Stimulated activated CD8-positive, alpha-beta memory T cell treated with anti-CD3 and anti-CD28 coated beads, Interleukin-2, amount 100 ng/mL, for 1 hour (primary cell): ENCODE measurements at places on chromosomes 1 and 21.

- DNase-seq: no peak
Observed at GRCh38 chr1:235908742-235909520, 42.2 kb upstream of the LYST start.

DNA sequence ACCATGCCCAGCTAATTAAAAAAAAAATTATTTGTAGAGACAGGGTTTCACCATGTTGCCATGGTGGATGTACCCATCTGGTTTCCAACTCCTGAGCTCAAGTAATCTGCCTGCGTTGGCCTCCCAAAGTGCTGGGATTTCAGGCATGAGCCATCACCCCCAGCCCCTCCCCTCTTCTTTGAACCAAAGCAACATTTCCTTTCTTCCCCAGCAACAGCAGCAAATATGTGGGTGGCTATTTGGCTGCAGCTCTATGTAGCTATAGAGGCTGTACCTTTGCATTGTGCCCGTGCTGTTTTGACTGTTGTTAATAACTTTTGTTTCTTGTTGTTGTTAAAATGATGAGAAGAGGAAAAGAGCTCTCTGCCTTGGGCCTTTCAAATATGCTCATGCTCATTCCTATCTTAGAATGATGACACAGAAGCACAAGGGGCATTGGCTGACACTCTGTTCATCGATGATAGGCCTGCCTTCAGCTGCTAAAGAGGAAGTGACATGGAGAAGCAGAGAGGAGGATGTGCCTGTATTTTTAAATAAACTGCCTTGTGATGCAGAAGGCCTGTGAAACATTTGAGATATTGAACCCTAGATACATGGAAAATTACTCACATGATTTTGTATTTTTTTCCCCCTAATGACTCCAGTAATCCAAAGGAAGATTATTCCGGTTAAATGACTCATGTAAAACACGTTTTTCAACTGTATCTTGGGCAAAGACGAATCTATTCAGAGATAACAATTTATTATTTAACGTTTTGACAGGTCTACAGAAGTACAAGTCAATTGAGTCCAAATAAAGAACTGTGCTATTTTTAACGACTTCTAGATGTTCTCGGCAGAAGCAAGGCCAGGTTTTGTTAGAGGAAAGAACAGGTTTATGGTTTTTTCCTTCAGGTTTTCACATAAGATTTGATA lies 20.5 kb upstream of the XPR1 start:
- DNase-seq: no peak

DNA sequence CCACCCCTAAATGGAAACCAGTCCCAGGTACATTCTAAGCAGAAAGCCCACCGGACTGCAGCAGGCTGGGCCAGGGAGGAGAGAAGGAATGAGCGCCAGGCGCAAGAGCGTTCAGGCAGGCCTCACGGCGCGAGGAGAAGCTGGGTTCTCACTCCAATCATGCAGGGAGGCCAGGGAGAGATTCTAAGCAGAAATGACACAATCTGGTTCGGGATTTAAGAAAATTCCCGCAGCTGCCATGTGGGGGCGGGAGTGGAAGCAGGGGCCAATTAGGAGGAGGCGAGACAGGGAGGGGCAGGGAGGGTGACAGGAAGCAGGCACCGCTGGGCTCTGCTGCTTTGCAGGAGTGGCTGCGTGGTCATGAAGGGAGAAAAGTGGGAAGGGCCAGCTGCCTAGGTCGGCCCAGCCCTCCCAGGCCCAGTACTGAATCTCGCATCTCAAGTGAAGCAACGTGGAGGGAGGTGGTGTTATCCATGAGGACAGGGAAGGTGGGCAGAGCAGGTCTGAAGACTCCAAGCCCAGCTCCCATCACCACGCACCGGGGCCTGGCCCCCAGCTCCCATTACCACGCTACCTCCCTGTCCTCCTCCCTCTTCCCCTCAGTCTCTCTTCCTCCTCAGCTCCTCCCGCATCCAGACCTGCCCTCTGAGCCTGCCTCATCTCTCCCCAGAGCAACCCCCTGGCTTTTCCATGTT lies 11.8 kb downstream of the NPHP4 start:
- DNase-seq: no peak

- DNase-seq: no peak
Observed at GRCh38 chr1:223500560-223501425, 107.6 kb downstream of the CCDC185 start.

- DNase-seq: no peak
Observed at GRCh38 chr1:212269306-212269705, 15.9 kb upstream of the PPP2R5A start.

DNA sequence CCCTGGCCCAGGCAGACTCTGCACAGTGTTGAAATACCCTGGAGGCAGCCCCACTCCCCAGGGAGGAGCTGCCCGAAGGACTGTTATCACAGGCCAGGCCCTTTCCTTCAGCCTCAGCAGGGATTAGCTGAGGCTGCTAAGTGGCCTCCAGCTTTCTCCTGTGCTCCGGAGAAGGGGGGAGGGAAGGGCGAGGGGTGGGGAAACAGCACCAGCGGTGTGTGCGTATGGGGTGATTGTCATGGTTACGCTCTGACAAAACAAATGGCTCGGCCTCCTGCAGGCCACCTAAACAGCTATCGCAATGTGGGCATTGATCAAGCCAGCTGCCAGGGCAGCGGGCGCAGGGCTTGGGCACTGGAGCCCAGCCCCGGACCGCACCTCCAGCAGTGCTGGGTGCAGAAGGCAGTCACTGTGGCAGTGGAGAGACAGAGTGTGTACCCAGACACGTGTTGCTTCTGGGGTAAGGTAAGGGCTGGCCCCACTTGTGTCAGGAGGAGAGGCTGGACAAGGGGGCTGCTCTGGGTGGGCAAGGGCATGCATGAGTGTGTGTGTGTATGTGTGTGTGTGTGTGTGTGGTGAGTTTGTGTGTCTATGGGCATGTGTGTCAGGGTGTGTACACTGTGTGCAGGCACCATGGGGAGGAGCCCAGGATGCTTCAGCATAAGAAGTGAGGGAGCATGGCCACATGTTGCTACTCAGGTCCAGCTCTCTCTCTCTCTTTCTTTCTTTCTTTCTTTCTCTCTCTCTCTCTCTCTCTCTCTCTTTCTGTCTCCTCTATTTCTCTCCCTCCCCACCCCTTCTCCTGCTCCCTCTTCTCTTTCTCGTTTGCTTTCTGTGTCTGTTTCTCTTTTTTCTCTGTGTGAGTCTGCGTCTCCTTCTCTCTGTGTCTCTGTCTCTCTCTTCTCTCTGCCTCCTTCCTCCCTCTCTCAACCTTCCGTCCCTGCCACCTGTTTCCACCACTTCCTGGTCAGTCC lies at the start of gene VWA5B1:
Gene VWA5B1 (plus strand): TSS at position 252 of the 974 bp plus-strand sequence. CDS start 19,727 bp downstream, outside the sequence.
- no peak for DNase-seq

GRCh38 chr1:214248311-214249085 lies 32.5 kb upstream of the SMYD2 start:
- no peak for DNase-seq

GRCh38 chr1:195886000-195886399 lies 722.2 kb downstream of the KCNT2 start:
- no peak for DNase-seq

- no peak for DNase-seq
Observed at GRCh38 chr21:36587388-36587787, 107.5 kb upstream of the CLDN14 start.

GRCh38 chr1:22611530-22611947 lies 24.9 kb upstream of the C1QA start:
- DNase-seq: no peak

DNA sequence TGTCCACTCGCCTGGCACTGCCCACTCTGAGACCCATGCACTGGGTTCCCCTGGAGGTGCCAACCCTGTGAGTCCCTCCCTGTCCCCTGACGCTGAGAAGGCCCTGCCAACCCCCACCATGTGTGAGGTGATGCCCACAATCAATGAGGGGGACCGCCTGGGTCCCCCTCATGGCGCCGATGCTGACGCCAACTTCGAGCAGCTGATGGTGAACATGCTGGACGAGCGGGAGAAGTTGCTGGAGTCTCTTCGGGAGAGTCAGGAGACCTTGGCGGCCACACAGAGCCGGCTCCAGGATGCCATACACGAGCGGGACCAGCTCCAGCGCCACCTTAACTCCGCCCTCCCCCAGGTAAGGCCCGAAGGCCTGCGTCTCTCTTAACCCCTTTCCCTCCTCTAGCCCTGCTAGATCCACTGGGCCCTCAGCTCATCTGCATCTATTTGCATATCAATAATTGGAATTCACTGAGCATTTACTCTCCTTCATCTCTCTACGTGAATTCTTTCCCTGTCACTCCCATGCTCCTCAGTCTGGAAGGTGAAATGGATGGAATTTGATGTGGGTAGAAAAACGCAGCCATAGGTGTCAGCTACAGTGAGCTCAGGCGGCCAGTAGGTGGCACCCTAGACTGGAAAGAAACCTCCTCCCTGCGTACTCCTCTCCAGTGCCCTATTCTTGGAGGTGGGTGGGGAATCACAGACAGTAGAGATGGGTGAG lies 12.8 kb downstream of the PPFIA4 start:
- peak; percentile 20 for DNase-seq

- no peak for DNase-seq
Observed at GRCh38 chr1:157073944-157074685, 25.5 kb downstream of the ETV3L start.

DNA sequence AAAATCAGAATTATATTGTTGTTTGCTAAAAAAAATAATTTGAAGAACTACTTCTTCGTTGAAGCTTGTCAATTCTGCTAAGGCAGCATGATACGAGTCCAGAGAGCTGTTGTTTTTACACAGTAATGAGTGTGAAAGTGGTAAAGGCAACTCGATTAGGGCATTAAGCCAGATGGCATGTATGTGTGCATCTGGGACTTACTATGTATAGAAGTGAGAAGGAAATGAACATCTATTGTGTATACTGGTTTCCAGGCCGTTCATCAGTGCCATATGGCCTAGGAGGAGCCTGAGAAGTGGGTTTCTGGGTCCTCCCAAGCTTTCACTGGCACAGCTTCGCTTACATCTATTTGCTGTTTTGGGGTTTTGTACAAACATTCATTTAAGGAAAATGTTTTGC lies 5.7 kb downstream of the CTPS1 start:
- DNase-seq: no peak

DNA sequence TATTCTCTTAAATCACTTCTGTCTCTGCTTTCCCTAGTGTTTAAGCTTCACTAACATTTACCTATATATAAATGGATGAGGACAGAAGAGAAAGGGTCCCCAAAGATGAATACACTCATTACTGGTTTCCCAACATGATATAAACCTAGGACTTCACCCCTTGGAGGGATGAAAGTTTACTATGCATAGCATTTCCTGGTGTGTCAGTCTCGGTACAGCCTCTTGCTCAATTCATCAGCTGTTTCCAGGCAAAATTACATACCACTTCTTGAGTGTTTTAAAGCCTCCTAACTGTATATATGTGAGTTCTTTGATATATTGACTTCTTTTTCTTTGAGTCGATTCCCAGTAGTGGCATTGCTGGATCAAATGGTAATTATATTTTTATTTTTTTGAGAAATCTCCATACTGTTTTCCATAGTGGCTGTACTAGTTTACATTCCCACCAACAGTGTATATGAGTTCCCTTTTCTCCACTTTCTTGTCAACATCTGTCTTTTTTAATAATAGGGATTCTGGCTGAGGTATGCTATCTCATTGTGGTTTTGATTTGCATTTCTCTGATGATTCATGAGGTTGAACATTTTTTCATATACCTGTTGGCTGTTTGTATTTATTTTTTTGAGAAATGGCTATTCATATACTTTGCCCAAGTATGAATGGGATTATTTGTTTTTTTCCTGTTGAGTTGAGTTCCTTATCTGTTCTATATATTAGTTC lies 259.3 kb upstream of the CACYBP start:
- no peak for DNase-seq

- no peak for DNase-seq
Observed at GRCh38 chr1:178408871-178409270, 87.9 kb downstream of the CLEC20A start.

DNA sequence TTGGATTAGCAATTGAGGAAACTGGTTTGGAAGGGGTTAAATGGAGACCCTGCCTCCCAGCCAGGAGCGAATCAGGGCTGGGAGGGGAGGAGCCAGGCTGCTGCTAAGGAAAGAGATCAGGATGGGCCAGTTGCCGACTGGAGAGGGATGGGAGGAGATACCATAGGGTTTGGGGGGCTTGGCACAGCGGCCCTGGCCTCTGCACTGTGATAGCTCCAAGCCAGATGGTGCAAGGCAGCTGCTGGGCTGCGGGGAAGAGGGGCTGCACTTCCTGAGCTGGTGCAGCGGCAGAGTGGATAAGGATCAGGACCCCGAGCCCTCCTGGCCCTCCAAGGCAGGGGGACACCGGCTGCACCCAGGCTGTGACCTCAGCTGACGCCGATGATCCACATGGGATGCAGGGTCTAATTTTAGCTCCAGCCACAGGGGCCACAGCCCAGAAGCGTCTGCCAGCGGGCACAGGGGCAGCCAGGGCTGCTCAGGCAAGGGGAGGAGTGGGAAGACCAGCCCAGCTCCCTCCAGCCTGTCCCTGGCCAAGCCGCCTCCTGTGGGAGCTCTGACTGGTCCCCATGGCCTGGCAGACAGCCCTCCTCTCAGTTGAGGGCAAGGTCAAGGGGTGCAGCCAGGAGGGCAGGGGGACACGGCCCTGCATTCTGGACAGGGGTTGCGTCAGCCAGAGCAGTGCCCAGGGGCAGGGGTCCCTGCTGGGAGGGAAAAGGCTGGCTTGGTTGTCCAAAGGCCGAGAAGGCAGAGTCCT lies at the start of gene EXTL1:
Gene EXTL1 (plus strand): TSS at position 129 of the 757 bp plus-strand sequence. CDS start 872 bp downstream, outside the sequence.
- DNase-seq: no peak

GRCh38 chr1:200535605-200536004 lies 84.9 kb downstream of the KIF14 start:
- no peak for DNase-seq

GRCh38 chr1:4220362-4220761 lies 320.3 kb upstream of the C1orf174 start:
- DNase-seq: no peak

GRCh38 chr1:87215592-87215991 lies 113.1 kb upstream of the LMO4 start:
- DNase-seq: no peak

DNA sequence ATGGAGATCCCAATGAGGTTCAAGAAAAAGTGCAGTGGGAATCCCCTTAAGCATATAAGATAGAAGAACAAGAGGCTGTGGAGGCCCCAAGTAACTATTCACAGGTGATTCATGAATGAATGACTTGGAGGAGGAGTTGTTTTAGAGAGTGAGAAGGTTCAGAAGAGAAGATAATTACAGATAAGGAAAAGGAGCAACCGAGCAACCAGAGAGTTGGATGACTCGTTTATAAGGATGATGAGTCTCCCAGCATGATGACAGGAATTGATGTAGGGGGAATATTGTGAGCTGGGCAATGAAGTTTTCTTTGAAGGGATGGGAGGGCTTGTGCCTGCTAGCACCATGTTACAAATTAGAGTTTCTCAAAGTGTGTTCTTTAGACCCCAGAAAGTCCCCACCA lies 9.8 kb downstream of the C8A start:
- no peak for DNase-seq

GRCh38 chr1:175220853-175221556 lies 28.4 kb upstream of the KIAA0040 start:
- DNase-seq: no peak

GRCh38 chr1:230595181-230595580 lies 47.1 kb upstream of the COG2 start:
- DNase-seq: no peak

DNA sequence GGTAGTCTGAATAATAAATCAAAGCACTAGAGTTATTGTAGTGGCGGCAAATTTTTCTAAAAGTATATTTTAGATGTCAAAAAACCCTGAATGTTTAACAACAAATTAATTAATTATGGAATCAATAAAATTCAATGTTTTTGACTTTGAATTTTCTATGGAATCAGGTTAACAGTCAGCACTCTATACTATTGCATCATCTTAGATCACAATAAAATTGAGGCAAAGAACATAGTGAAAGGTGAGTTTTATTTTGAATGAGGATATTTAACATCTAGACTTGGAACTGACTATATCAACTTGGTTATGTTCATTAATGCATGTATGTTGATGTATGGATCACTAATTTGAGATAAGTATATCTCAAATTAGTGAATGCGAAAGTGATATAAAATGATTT lies 148.5 kb downstream of the TNFSF18 start:
- DNase-seq: no peak

GRCh38 chr1:161071886-161072371 lies 2.2 kb upstream of the ARHGAP30 start:
- DNase-seq: no peak
